ENCODE measurements at places on chromosomes 7 and 10.

DNA sequence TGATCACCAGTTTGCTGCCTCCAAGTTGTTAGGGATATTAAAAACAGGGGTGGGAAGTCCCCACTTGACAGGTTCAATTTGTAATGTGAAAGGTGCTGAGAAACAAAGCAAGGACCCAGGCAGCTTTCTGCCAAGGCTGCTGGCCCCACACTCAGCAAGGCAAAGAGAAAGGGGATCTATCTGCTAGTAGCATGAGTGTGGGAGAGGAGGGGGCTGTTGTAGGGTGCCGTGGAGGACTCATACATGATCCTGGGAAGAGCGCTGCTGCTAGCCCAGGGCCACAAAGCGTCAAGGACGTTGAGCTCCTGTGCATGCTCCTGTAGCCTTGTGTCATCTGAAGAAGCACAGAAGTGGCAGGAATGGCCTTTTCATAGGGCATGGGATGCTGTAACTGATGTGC is 96.5 kb upstream of the INSYN2A start:
- DNase-seq = no peak

DNA sequence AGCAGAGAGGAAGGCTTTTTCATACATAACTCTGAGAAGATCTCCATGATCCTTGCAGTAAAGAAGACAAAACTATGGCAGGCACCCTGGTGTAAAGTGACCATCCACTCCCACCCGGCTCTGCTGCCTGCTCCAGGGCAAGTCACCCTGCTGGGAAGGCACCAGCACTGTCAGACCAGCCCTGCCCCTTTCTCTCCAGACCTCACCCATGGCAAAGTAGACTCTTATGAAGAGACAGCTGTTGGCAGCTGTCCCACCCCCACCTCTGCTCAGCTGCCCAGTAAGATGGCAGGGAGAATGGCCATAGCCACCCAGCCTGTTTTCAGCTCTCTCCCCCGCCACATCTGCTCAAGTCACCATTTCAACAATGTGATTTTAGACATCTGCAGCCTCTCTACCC is 8.6 kb upstream of the ZMIZ2 start:
- peak; percentile 1 for DNase-seq

DNA sequence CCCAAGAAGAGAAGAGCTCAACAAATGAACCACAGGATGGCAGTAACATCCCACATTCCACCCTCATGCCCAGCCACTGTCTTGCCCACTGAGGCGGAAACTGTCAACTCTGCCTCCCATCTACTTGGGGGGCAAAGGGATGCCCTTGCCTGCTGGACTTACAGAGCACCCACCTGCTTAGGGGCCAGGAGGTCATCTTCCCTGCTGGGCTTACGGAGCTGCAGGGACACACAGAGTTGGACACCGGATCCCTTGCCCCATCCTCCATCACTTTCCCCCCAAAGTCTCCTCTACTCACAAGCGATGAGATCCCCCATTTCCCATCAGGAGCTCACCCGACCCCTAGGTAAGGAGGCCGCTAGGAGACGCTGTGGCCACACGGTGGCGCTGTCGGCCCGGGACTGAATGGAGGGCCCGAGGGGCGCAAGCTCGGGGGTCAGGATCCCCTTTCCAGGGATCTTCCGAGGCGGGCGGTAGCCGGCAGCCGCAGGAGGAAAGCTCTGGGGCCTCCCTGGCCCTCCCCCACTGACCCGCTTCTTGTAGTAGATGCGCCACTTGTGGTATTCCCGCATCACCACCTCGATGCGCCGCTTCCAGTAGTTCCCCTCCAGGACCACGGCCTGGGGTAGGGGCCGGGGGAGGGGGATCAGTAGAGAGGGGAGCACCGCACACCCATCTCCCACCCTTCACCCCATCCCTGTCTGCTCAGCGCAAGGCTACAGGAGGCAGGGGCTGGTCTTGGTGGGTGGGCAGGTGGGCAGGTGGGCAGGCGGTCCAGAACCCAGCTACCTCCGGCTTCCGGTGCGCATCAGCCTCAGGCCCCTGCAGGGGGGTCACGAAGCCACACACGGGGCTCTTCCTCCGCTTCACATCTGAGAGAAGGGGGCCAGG is 17.3 kb downstream of the MLXIPL start:
- peak; percentile 86 for DNase-seq

- peak; percentile 11 for DNase-seq
Observed at GRCh38 chr10:6202098-6202683, 541 bp upstream of the PFKFB3 start.

GRCh38 chr7:157516911-157517781 is 180.3 kb downstream of the DNAJB6 start:
- DNase-seq = no peak

DNA sequence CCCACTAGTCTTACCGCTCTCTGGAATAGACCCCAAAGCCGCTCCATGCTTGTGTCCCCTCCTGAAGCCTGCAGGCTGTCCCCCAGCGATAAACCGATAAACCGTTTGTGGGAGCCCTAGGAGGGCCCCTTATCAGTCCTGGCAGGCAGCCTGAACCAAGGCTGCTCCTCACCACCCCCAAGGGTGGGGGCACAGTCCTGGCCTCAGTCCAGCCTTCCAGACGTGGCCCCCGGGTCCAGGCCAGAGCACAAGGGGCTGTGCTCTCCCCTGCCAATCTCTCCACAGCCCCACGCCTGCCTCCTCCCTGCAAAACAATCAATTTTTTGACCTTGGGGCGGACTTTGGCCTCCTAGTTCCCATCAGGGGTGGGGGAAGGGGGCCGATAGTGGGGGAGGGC is at the start of gene TFR2:
TFR2 (minus strand) TSS at position 90 of the 397 bp plus-strand sequence; CDS start at position 47, 43 bp downstream.
- no peak for DNase-seq

DNA sequence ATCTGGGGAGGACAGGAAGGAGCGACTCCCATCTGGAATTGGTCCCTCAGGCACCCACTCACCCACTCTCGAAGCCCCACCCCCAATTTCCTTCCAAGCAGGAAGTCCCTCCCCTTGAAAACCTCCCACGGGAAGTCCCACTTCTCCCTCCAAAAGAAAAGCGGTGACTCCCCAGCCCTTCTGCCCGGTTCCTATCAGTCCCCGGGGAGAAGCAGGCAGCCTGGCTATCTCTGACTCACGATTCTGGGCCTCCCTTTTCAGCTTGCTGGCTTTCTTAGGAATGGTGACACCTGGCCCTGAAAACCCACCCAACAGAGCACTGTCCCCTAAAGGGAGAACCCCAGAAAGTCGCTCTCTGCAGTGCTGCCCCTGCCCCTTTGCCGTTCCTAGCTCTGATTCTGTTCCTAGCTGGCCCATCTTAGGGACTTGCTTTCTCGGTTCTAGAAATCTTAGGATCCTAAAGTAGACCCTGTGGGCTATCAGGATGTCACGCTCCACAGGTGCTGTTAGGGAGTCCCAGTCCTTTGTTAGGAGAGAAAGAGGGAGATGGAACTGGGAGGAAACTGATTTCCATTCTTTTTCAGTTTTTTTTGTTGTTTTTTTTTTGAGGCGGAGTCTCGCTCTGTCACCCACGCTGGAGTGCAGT is 6.0 kb downstream of the TSC22D4 start:
- no peak for DNase-seq

DNA sequence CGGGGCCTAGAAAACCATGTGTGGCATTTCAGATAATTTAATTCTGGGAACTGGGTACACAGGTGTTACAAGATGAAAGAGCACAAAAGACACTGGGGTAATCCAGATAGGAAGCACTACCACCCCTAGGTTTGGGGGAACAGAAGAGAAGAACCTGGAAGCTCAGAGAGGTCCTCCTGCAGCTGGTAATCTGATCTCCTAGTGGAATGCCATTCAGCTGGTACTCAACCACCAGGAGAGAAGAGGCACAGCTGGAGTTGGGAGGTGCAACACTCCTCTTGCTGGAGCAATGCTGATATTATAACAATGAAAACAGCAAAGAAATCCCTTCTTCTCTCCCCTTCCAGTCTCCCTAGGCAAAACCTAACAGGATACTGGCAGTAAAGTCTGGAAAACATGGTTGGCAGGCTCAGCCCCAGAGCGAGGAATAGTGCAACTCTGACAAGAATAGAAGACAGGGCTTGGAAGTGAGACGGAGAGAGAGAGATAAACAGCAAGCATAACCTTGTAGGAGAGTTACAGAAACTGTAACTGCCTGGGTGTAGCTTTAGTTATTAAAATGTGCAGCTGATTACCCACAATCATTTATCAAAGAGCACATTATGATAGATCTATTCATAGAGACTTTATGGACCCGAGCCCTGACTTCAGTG is 35.0 kb downstream of the NRF1 start:
- no peak for DNase-seq

DNA sequence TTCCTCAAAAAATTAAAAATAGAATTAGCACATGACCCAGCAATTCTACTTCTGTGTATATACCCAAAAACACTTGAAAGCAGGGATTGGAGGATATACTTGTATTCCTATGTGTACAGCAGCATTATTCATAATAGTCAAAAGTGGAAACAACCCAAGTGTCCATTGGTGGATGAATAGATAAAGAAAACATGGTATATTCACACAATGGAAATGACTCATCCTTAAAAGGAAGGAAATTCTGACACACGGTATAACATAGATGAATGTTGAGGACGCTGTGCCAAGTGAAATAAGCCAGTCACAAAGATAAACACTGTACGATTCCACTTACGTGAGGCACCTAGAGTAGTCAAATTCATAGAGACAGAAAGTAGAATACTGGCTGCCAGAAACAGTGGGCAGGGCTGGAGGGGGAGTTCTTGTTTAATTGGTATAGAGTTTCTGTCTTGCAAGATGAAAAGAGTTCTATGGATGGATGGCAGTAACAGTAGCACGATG is 26.6 kb upstream of the KAT6B start:
- DNase-seq = no peak

DNA sequence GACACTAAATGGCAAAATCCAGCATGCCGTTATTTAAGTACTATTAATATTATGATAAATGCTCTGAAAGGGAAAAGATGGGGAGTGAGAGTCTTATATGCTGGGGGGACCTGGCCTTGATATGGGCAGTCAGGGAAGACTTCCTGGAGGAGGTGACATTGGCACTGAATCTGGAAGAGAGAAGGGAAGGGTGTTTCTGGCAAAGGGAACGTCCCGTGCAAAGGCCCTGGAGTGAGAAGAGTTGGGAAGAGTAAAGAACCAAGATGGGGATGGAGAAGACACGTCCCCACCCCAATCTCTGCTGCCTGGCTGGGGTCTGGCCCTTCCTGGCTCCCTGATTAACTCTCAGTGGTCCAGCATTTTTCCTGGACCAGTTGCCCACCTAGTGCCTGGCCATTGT is 5.0 kb upstream of the GRIFIN start:
- no peak for DNase-seq

DNA sequence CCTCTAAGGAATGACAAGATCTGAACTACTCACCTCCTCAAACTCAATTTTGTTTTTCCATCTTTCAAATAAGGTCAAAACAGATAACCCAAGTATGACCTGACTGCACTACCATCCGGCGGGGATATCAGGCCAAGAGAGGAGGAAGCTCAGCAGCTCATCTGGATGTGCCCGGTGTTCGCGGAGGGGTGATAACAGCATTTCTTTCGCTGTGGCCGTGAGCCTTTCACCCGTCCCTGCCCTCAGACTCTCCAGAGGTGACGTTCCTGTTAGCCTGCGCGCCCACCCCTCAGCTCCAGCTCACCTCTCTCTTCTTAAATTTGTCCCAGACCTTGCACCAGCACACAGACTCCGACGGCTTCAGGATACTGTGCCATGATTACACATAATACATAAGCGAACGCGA is 526 bp downstream of the ZNF248 start:
- DNase-seq = peak; percentile 26

GRCh38 chr10:72851509-72851908 is 42.0 kb upstream of the OIT3 start:
- no peak for DNase-seq

- DNase-seq = peak; percentile 67
Observed at GRCh38 chr10:97463363-97464132, 17.6 kb downstream of the ZDHHC16 start.

DNA sequence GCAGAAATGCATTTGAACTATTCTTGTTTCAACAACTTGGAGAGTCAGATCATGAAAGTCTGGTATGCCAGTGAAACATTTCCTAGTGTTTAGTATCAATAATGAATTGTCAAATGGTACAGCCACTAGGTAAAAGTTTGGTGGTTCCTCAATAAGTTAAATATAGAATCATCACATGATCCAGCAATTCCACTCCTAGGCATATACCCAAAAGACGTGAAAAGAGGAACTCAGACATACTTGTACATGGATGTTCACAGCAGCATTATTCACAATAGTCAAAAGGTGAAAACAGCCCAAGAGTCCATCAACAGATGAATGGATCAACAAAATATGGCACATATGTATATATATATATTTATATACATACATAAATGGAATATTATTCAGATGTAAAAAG is 67.0 kb upstream of the HPS1 start:
- DNase-seq = no peak

DNA sequence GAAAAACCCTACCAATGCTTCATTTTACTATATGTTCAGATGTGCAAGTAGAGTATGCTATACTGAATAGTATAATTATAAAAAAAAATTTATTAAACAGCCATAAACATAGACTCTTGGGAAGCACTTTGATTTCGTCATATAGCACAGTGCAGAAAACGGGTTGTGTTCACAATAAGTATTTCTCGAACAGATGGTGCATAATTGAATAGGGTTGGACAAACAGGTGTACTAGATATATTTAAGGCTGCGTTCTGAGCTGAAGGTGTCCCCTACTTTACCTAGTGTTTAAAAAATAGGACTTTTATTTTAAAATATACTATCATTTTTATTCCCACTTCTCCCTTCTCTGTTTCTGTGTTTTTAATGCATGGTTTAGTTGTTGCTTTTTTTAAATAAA is 841.5 kb downstream of the ANKRD7 start:
- no peak for DNase-seq

GRCh38 chr10:43949351-43949750 is 300.7 kb upstream of the ZNF32 start:
- no peak for DNase-seq

DNA sequence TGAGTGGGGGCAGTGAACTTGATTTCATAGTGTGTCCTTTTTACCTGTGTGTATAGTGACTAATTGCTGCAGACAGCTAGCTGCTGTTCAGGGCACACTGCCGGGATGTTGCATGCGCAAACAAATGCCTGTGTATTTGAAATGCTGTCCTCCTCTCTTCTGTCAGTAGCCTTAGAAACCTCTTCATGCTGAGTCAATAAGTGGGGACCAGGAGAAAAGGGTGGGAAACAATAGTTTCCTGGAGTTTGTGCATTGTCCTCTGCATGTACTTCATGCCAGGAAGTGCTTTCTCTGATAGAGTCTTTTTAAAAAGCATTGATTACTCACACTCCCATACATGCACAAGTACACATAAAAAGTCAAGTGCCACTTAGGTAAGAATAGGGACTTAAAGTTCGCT is 1183.7 kb upstream of the CELF2 start:
- no peak for DNase-seq

Measured in germinal center (tissue), 1 donor.